GM04503 (cell line): ENCODE measurements at places on chromosomes 11 and 22.

- DNase-seq = no peak
Measured at GRCh38 chr22:39178206-39179111, 26.0 kb upstream of the CBX7 start.

DNA sequence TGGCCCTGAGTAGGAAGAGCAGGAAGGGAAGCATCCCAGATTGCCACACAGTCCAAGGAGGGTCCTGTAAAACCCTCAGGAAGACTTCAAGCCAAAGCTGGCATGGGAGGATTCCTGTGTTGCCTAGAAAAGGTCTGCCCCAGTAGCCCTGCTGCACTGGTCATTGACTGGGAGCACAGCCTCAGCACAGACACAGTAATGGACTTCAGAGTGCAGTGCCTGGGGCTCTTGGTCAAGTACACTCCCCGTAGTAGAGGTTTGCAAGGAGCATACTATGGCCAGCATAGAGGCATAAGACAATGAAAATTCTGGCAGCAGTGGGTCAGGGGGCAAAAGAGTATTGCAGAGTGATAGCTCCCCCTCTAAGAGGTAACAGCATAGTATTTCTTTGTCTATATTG lies 36.2 kb upstream of the FJX1 start:
- no peak for DNase-seq

- DNase-seq = no peak
Measured at GRCh38 chr11:75520688-75521087, 5.1 kb downstream of the GDPD5 start.

GRCh38 chr22:49381595-49382450 lies 445.9 kb downstream of the BRD1 start:
- no peak for DNase-seq

- DNase-seq = no peak
Measured at GRCh38 chr11:98955551-98955950, 65.2 kb upstream of the CNTN5 start.

DNA sequence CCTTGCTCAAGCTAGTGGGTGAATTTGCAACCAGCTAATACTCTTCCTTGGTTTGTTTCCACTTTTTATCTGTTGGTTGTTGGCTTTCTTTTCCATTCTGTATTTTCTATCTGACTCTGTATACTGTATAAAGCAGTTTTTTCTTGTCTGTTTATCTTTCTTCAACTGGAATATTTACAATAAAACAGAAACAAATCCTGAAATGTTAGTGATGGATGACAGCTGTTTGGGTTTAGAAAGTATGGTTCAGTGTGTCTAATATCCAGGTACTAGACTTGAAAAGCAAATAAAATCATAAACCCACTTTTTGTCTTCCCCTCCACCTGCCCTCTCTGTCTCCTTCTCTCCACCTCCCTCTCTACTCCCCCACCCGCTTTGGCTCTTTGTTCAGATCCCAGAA lies 35.3 kb upstream of the TBCEL start:
- DNase-seq = no peak

GRCh38 chr22:20590477-20591294 lies 83.3 kb downstream of the MED15 start:
- DNase-seq = no peak

- no peak for DNase-seq
Measured at GRCh38 chr11:69049490-69049867, 747 bp downstream of the TPCN2 start.

DNA sequence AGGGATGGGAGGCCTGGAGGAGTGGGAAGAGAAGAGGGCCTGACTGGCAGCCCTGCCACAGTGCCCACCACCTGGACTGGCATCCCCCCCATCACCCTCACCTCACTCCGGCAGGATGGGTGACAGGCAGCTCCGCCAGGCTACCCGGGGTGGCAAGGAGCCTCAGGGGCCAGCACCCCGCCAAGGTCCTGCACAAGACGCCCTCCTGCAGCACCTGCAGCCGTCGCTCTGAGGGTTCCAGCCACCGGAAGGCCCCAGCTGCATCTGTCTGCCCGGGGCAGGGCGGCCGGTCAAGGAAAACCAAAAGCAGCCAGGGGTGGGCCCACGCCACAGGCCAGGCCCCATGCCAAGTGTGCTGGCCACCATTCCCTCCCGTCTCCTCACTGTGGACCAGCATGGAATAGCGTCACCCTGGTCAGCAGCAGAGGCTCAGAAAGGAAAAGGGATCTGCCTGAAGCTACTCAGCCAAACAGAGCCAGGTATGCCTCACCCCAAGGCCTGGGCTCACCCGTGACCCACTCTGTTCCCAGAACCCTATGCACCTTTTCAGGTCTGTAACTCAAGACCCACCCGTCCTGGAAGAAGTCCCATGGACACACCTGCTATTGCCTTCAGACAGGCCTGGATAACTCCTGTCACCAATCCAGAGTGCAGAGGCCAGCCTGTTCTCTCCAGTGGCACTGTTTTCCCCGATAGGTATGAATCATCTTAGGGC lies 7.0 kb downstream of the RHBDD3 start:
- no peak for DNase-seq

GRCh38 chr11:64268893-64269539 lies 15.4 kb downstream of the BAD start:
- DNase-seq = no peak

DNA sequence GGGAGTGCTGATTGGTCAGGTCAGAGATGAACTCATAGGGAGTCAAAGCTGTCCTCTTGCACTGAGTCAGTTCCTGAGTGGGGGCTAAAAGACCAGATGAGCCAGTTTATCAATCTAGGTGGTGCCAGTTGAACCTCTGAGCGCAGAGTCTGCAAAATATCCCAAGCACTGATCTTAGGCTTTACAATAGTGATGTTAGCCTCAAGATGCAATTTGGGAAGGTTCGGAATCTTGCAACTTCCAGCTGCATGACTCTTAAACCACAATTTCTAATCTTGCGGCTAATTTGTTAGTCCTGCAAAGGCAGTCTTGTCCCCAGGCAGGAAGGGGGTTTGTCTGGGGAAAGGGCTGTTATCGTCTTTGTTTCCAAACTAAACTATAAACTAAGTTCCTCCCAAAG lies 92.3 kb upstream of the PARVA start:
- DNase-seq = peak; percentile 93

DNA sequence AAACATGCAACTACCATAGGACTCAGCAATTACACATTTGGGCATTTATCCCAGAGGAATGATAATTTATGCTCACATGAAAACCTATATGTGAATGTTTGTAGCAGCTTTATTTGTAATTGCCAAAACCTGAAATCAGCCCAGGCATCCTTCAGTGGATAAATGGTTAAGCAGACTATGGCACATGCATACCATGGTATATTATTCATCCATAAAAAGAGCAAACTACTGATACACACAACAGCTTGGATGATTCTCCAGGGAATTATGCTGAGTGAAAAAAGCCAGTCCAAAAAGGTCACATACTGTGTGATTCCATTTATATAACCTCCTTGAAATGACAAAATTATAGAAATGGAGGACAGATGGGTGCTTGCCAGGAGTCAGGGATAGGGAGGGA lies 86.7 kb downstream of the ALX4 start:
- DNase-seq = peak; percentile 45

DNA sequence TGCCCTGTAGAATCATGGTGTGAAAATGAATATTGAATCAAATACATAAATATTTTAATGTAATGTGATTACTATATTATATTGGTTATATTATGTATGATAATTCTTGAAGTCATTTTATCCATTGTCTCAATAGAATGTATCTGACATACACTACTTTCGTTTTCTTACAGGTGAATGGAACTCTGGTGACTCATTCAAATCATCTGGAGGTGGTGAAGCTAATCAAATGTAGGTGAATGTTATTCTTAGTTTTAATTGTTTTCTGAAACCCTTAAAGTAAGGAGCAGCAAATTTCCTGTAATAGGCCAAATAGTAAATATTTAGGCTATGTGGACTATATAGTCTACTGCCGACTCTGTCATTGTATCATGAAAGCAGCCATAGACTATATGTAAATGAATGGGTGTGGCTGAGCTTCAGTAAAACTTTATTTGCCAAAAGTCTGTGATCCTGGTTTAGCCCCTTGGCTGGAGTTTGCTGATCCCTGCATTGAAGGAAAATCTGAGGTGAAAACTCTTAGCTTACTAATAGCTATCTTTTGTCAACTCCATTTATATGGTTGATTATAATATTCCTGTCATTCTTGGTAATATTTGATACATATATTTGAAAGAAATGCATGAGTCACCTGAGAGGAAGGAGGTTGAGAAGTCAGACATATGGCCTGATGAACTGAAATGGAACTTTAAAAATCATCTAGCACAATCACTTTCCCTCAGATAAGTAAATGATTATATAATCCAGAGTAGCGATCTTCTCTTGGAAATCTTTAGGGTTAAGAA lies 87.2 kb upstream of the GRIK4 start:
- DNase-seq = no peak

DNA sequence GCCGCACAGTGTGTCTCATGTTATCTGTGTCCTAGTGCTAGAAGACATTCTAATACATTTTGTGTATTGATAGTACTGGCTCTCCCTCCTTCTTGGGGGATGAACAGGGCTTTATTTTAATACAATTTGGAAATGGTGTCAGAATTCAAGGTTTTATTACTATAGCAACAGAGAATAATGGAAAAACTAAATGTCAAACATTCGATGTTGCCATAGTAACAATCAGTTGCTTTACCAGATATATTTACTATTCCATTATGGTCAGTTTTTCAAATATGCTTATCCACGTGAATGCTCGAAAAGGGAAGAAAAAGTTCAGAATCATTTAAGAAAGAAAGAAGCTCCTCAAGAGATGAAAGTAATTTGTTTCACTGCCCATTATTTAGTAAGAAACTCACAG lies 8.6 kb upstream of the MSANTD4 start:
- DNase-seq = no peak

DNA sequence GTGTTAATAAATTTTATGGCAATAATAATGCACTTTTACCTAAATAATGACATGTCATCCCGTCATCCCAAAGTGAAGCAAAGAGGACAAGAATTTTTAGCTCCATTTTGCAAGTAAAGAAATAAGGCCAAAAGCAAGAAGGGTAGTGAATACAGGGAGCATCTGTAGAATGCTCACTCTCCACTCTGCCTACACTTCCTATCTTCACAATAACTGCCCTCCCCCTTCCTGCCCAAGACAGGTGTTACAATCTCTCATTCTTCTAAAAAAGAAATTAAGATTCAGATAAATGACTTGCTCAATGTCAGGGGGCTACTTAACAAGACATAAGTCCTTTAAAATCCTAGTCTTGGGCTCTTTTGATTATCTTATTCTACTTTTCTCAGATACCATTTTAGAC lies 8.9 kb downstream of the RDX start:
- no peak for DNase-seq

DNA sequence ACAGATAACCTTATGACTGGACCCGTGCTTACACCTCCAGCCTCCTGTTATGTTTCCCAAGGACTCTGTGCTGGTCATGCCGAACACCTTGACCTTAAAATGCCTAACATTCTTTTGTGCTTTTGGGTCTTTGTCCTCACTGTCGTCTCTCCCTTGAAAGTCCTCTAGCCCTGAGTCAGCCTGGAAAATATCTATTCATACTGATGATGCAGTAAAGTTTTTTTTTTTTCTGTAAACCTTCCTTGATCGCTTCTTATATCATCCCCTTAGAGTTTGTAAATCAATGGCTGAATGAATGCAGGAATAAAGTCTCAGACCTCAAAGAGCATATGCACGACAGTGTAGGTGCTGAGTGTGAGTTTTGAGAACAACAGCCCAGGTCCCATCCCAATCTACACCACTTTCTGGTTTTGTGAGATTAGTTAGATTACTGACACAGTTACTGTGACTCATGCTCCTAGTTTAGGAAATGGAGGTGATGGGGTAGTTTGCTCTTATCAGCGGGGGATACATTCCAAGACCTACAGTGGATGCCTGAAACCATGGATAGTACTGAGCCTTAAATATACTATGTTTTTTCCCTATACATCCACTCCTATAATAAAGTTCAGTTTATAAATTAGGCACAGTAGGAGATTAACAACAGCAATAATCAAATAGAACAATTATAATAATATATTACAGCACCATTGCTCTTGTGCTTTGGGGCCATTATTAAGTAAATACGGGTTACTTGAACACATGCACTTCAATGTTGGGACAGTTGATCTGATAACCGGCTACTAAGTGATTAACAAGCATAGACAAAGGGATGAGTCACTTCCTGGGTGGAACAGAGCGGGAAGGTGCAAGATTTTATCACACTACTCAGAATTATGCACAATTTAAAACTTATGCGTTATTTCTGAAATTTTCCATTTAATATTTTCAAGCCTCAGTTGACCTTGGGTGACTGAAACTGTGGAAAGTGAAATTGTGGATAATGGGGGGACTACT lies 8.6 kb downstream of the TCN1 start:
- no peak for DNase-seq

DNA sequence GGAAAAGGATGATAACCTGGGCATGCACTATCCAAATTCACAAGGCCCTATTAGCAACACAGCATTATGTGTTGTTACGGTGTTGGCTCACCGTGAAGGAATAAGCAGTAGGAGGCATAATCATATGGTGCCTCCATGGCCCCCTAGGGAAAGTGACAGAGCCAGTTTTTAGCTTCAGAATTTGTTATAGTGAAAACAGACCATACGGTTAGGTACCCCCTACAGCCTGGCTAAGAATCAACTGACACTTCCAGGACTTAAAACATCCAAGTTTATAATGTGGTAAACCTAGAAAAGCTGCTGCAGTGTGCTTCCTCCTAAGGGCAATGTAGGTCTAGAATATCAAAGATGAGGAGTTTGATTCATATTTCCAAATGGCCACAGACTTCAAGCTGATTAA lies 30.4 kb downstream of the KIF18A start:
- no peak for DNase-seq

- peak; percentile 10 for DNase-seq
Measured at GRCh38 chr11:42462558-42463310, 849.1 kb upstream of the API5 start.

DNA sequence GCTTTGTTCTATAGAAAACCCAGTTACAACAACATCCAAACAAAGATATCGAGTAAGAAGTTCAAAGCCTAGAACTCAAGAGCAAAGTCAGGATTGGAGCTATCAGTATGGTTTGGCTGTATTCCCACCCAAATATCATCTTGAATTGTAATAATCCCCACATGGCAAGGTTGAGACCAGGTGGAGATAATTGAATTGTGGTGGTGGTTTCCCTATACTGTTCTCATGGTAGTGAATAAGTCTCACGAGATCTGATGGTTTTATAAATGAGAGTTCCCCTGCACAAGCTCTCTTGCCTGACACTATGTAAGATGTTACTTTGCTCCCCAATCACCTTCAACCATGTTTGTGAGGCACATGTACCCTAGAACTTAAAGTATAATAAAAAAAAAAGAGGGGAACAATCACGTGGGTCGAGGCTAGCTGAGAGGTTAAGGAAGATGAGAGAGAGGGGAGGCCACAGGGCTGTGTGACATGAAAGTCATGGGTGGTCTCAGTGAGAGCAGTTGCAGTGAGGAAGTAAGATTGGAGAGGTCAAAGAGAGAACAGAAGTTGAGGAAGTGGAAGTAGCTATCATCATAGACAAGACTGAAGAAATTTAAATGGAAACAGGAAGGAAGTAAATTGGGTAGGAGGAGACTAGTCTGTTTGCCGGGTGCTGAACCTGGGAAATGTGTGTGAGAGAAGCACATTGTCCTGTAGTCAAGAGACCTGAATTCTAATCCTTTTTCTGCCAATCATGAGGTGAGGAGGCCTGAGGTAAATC lies 80.1 kb upstream of the CD44 start:
- no peak for DNase-seq

- DNase-seq = no peak
Measured at GRCh38 chr22:22219140-22219996, 25.2 kb upstream of the VPREB1 start.
